ENCODE measurements at places on chromosomes 13 and 19. TPM values are rescaled to one million over a fixed set of nuclear protein-coding genes. Genes with fewer than 3 reads are reported as not detected.

LRG1 gene
- not detected for total RNA-seq

FBXO27 gene
- 0.89 TPM for total RNA-seq

NCR1 gene
- total RNA-seq = not detected

FAM32A gene
- total RNA-seq = 44.2 TPM

- no peak overlapping the region for H3K27ac ChIP-seq
- no peaks in the 10 kb centered on the region for H3K36me3 ChIP-seq
- no peaks in the 10 kb centered on the region for H3K4me1 ChIP-seq
- DNase-seq = no peak
Observed at GRCh38 chr19:2887391-2887914, 13.3 kb upstream of the ZNF57 start.

GRCh38 chr19:48480558-48481500 lies 11.7 kb downstream of the CYTH2 start:
- no peaks in the 10 kb centered on the region for H3K36me3 ChIP-seq
- peak; percentile 71 for DNase-seq
- peak overlapping the region; percentile 86 for H3K27ac ChIP-seq
- H3K4me1 ChIP-seq = peaks cover 19% of the 10 kb centered on the region
- peak overlapping the region; percentile 77 for H3K4me3 ChIP-seq
- no peaks in the 10 kb centered on the region for H3K27me3 ChIP-seq

- H3K4me3 ChIP-seq = no peak overlapping the region
- no peak for DNase-seq
- no peaks in the 10 kb centered on the region for H3K27me3 ChIP-seq
- peaks cover 19% of the 10 kb centered on the region for H3K4me1 ChIP-seq
Observed at GRCh38 chr19:16316506-16316882, 8.1 kb upstream of the KLF2 start.

GRCh38 chr19:35882114-35882832 lies 13.9 kb downstream of the APLP1 start:
- no peak overlapping the region for H3K4me3 ChIP-seq
- H3K4me1 ChIP-seq = no peaks in the 10 kb centered on the region
- H3K36me3 ChIP-seq = peaks cover under 1% of the 10 kb centered on the region
- H3K27ac ChIP-seq = no peak overlapping the region
- peaks cover 5% of the 10 kb centered on the region for H3K27me3 ChIP-seq
- DNase-seq = no peak

DNA sequence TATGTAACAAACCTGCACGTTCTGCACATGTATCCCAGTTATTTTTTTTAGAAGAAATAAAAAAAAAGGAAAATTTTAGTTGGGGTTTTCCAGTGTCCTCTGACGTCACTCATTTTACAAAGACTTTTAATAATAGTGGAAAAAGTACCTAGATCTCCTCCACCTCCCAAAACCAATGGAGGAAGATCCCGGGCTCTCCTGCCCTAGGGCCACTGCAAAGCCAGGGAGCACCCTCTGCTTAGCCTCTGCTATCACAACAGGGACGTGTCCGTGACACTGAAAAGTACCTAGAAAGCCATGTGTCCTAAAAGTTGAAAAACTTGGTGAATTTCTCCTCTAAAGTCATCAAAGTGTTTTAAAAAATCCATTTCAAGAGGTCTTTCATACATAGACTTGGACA lies 46.7 kb upstream of the IRS2 start:
- no peaks in the 10 kb centered on the region for H3K4me1 ChIP-seq
- no peak overlapping the region for H3K27ac ChIP-seq
- no peak overlapping the region for H3K4me3 ChIP-seq

CYP2B6 gene
- 0.62 TPM for total RNA-seq

GRCh38 chr19:54325194-54325621 lies 12.2 kb upstream of the LILRA5 start:
- H3K4me3 ChIP-seq = no peak overlapping the region
- no peak for DNase-seq
- no peak overlapping the region for H3K27ac ChIP-seq
- H3K36me3 ChIP-seq = no peaks in the 10 kb centered on the region

METTL21C gene
- total RNA-seq = 1.4 TPM

GRCh38 chr13:30107121-30107520 lies 200.2 kb downstream of the KATNAL1 start:
- no peak overlapping the region for H3K4me3 ChIP-seq
- H3K36me3 ChIP-seq = no peaks in the 10 kb centered on the region
- no peaks in the 10 kb centered on the region for H3K4me1 ChIP-seq
- no peak overlapping the region for H3K27ac ChIP-seq
- no peak for DNase-seq
- no peaks in the 10 kb centered on the region for H3K27me3 ChIP-seq

- peaks cover 25% of the 10 kb centered on the region for H3K36me3 ChIP-seq
- peak overlapping the region; percentile 83 for H3K27ac ChIP-seq
- H3K4me3 ChIP-seq = peak overlapping the region; percentile 96
- peaks cover 32% of the 10 kb centered on the region for H3K4me1 ChIP-seq
- no peak for DNase-seq
Observed at GRCh38 chr19:17719730-17720400, 585 bp downstream of the MAP1S start.

Measured in psoas muscle (tissue), 8 donors.